ENCODE measurements at places on chromosomes 11 and 22.
A peak's percentile ranks its signal among the peaks of the same experiment; 100 is the strongest.

DNA sequence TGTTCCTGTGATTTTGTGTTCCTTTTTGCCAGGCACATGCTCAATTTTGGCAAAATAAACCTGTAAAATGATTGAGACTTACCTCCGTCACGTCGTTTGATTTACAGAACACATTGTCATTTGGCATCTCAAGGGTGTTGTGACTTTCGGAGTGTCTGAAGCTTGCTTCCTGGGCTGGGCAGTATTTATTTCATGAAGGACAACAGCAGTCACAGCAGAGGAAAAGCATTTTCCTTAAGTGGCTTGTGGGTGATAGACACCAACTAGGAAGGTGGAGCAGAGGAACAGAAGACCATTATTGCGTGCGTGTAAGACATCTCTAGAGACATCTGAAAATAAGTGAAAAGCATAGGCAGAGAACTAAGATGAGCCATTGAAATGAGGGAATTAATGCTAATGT, 80.2 kb downstream of the SLC36A4 start:
- DNase-seq: no peak

DNA sequence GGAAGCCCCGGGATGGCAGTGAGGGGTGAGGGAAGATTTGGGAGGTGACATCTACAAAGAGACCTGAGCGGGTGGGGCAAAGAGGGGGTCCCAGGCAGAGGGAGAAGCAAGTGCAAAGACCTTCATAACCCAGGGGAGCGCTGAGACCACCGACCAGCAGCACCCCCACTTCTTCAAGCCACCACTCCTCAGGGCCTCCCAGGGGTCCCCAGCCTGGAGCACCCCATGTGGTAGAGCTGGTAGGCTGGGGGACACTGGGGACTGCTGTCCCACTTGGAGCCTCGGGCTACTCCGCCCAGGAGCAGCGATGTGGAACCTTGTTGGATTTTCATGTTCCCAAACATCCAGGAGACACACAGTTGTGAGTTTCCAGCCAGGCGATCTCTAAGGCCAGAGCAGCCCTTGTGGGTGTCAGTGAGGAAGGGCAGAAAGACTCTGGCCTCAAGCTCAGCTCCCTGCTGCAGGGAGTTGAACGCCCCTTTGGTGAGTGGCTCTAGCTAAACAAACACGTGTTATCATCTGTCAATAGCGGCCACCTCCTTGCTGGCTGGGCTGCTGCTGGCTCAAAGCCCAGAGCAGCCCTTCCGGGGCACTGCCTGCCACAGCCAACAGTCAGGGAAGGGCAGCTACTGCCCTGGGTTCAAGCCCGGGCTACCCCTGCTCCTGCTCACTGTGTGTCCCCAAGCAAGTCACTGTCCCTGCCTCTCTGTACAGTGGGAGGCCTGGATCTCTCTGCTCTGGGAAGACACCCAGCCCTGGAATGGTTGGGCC, 25.7 kb upstream of the CHKA start:
- no peak for DNase-seq

DNA sequence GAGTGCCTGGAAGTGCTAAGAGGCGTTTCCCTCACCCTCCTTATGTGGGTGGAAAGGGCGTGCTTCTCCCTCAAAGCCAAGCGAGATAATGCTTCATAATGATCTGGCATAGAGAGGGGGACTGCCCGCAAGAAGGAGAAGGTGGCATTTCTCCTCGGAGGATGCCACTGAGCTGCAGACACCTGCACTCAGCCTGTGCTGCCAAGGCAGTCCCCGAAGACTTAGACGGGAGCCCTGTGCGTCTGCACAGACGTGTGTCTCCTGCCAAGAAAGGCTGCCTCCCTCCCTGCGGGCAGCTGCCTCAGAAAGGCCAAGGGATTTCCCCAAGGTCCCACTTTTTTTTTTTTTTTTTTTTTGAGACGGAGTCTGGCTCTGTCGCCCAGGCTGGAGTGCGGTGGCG, 48.1 kb upstream of the SPATA19 start:
- DNase-seq: no peak

DNA sequence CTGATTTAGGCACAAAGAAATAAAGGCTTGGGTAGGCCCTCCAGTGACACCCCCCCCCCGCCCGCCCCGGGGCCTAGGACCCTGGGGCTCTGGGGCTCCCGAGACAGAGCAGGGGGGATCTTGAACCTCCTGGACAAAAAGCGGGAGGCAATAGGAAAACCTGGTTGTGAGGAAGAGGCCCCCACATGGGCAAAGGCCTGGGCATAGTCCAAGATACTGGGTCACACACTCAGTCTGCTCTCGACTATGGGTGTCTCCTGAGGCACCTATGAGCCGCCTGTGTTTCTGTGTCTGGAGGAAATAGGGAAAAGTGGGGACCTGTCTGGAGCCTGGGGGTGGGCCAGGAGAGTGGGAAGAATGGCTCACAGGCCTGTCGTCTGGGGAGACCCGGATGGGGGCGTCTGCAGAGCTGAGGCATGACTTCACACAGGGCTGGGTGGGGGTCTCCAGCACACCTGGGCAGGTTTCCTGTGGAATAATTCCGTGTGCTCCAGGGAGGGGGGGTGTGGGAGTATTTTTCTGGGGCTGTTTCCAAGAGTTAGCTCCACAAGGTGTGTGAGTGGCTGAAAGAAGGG, 2.4 kb upstream of the MN1 start:
- no peak for DNase-seq

DNA sequence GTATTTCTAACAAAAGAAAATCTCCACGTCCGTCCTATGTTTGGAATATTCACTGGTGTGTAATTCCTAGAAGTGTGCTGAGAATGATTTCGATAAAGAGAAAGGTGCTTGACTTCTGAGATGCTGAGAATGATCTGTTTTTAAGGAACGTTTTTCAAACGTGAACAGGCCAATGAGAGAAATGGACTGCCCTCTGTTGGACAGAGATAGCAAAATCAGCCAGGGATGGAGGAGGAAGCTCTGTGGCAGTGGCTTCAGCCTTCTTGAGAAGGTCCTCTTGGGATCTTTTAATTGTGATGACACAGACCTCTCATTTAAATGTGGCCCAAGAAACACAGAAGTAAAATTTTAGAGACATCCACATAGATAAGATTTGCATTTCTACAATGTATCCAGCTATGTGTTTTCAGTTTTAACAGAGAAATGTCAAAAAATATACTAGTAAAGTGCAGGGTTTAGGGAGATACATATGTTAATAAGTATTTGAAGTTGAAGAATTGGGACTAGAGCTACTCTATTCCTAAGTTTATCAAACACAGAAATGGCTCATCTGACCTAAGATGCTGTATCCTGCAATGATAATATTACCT, 84.0 kb upstream of the RCN1 start:
- no peak for DNase-seq

DNA sequence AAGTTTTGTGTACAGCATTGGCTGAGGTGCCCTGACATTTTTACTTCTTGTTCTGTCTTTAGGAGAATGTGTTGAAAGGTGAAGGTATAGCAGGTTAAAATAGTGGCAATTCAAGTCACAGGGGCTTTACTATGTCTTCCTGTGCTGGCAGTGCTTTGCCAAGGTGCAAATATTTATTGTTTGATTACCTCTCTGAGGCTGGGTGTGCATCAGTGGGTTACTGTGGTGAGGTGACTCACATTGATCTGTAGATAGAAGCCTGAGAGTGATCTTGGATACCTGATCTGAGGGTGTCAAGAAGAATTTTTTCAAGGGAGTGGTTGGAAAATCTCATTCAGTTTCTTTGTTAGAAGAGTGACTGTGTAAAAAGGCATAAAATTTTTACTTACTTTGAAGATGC, 90.0 kb downstream of the ARHGAP42 start:
- DNase-seq: no peak

GRCh38 chr22:48450188-48450825, 1377.4 kb downstream of the BRD1 start:
- DNase-seq: no peak

DNA sequence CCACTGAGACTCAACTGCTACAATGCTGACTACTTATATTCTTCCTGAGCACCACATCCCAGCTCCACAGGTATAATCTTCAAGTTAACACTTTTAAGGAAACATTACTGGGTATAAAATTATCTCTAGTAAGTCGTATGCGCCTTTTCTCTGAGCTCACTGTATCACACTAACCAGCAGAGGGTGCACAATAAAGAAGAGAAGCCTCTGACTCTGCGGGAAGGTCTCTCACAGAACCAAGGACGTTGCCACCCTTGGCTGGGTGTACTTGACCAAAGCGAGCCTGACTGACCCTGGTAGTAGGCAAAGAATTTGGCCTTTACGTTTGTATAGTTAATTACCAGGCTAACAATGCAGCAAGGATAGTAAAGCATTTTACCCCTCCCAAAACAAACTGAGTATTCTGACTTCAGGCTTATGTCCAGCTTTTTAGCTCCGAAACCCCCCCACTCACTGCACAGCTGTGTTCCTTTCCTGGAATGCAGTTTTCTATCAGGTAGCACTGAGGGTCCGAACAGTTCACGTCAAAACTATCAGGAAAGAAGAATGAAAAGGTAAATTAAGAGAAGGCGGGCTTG, at the start of gene BTBD18:
Gene BTBD18, minus strand, starts transcription at position 144 of the 578 bp plus-strand sequence. CDS start 631 bp downstream, outside the sequence.
- no peak for DNase-seq

DNA sequence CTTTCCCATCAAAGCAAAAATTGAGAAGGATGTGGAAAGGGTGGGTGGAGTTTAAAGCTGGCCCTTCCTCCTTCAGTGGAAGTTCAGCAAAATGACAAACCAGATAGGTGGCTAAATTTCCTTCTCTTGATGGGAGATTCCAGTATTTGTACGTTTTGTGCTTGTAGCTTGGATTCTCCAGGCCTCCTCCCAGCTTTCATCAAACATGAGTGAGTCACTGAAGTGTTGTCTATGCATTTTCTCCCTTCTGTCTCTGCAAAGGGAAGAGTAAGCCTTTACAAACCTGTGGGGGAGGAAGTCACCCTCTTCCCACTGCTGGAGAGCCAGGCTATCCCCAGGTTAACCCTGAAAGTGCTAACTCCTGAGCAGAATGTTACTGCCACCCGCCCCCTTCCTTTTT, 6.4 kb downstream of the MARK2 start:
- DNase-seq: no peak

DNA sequence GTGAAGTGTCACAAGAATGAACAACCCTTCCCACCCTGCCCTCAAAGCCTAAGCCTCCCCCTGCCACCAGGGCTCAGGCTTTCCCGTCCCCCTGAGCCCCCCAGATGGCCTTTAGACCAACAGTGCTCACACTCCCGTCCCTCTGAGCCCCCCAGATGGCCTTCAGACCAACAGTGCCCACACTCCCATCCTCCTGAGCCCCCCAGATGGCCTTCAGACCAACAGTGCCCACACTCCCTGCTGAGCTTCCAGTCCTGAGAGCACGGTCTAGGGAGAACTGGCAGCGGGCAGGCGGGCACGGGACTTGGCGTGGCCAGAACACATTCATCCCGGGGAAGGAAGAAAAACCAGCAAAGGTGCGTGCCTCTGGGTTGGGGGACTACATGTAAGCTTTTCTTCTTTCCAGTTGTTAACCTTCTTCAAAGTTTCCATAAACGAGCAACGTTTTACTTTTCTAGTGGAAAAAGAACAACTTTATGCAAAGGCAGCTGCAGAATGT, 2.5 kb downstream of the MRGPRG start:
- DNase-seq: no peak

DNA sequence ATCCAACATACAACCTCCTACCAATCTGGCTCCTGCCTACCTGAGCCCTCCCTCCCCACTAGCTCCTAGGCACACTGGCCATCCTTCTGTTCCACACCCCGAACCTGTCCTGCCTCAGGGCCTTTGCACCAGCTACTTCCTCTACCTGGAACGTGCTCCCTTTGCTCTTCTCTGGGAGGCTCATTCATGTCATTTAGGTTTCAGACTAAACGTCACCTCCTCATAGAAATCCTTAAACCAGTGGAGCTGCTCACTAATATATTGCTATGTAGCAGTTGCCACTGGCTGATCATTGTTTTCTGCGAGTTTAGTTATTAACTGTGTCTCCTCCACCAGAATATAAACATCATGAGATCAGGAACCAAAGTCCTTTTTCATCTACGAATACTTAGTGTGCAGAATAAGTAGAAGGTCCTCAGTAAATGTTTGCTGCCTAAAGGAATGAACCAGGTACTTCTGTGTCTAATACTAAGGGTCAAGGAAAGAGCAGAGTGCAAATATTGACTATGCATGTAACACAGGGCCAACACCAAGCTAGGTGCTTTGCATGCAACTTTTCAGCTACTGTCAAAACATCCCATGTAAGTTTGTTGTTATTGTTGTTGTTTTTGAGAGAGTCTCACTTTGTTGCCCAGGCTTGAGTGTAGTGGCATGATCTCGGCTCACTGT, 277.6 kb upstream of the SYN3 start:
- no peak for DNase-seq

- DNase-seq: no peak
These were observed 190.2 kb downstream of the SWAP70 start for GRCh38 chr11:9853929-9854552.

DNA sequence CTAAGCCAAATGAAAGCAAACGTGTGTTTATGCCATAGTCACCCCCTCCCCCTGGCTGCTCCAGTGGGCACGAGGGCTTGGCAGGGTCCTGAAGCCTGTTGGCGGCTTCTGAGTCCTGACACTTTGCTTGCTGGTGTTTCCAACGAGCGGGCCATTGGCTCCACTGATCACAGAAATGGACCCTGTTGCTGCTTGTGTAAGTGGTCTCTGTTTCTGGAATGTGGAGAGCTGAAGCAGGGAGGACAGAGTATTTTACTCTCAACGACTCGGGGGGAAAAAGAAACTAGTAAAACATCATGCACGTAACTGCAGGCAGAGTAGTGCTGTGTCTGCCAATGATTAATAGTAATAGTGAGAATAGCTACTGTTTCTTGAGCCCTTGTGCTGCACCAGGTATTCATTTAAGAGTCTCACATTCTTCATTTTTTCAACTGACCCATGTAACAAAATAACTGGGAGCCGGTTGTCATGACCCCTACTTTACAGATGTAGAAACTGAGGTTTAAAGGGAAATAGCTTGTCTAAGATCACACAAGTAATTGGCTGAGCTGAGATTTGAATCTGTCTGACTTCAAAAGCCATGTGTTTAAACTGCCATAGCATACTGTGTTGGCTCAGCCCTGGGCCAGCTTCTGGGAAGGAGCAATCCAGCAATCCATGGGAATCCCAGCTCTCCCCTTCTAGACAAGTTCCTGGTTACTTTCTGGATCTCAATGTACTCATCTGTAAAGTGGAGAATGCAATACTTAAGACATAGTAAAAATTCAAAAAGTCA, 526.7 kb downstream of the INSC start:
- no peak for DNase-seq

GRCh38 chr11:85772695-85773094, 38.2 kb downstream of the SYTL2 start:
- DNase-seq: no peak

GRCh38 chr22:40345271-40345670, 1.0 kb upstream of the ADSL start:
- DNase-seq: peak; percentile 64

GRCh38 chr22:43634316-43634715, 177.8 kb downstream of the EFCAB6 start:
- no peak for DNase-seq

GRCh38 chr11:117828611-117829368, 4.2 kb upstream of the FXYD2 start:
- DNase-seq: peak; percentile 90

GRCh38 chr11:12995188-12995587, 13.9 kb upstream of the RASSF10 start:
- DNase-seq: no peak

GRCh38 chr11:32405592-32405991, 29.7 kb downstream of the WT1 start:
- DNase-seq: no peak

- no peak for DNase-seq
These were observed 385.5 kb downstream of the SHANK2 start for GRCh38 chr11:70866834-70867233.

All from activated CD8-positive, alpha-beta memory T cell treated with anti-CD3 and anti-CD28 coated beads, Interleukin-2, amount 50 U/mL, for 48 hours (primary cell).